ENCODE measurements at places on chromosomes 5 and 9.

- DNase-seq = no peak
Measured at GRCh38 chr5:8844847-8845246, 701.0 kb downstream of the SEMA5A start.

DNA sequence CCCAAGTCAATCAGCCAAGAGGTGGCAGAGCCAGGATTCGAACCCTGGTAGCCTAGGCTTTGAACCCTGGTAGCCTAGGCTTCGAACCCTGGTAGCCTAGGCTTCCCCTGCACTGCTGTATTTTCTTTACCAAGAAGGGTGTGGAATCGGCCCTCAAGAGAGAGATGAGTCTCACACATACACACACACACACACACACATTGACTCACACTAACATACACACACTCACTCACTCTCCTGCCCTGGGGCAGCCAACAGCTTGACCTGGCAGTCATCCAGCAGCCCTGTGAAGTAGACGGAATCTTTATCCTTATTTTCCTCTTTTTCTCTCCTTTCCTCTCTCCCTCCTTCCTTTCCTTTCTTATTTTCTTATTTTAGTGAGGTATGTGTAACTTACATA lies 55.4 kb upstream of the RPL26L1 start:
- no peak for DNase-seq

GRCh38 chr5:143045062-143045461 lies 274.9 kb downstream of the ARHGAP26 start:
- DNase-seq = no peak

DNA sequence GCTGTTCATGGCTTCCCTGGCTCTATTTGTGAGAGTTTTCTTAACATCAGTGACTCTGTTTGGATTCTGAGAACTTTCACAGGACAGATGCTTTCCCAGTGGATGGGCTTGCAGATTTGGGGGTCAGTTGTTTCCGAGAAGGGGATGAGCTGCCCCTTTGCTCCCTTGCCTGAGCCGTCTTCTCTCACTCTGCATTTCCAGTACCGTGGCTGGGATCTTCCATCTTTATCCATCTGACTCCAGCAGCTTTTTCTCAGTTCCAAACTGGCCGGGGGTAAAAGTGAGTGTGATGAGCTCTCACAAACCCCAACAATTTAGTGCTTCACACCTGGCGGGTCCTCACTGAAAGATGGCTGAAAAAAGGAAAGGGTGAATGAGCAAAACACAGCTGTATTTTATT lies 79.1 kb downstream of the TENT4A start:
- DNase-seq = no peak

DNA sequence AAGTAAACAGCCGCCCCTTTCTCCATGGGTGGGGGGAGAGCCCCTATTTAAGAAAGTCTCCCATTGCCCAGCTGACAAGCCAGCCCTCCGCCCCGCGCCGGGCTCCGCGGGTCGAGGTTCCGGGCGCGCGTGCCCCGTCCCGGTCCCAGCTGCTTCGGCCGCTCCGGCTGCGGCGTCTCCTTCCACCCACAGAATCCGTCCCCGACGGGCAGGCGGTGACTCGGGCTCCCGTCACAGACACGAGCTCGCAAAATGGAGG lies 223 bp downstream of the NR3C1 start:
- DNase-seq = no peak

DNA sequence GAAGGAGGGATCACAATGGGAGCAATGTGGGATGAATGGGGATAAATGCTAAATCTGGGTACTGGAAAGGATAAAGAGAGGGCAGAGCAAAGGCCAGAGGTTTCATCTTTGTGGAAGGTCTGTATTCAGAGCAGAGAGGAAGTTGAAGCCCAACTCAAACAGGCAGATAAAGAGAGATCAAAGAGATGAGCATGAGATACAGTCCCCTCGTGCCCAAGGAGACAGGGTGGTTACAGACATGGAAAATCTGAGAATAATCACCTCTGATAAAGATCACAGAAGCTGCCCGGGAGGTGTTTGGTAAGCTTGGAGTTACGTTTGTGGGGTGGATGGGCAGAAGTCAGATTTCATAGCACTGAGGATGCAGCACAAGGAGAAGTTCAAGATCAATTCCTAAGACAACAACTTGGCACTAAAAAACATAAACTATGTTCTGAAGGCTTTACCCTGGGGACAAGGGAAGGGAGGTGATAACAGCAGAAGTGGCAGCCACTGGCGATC lies 459 bp upstream of the ERAP2 start:
- no peak for DNase-seq

DNA sequence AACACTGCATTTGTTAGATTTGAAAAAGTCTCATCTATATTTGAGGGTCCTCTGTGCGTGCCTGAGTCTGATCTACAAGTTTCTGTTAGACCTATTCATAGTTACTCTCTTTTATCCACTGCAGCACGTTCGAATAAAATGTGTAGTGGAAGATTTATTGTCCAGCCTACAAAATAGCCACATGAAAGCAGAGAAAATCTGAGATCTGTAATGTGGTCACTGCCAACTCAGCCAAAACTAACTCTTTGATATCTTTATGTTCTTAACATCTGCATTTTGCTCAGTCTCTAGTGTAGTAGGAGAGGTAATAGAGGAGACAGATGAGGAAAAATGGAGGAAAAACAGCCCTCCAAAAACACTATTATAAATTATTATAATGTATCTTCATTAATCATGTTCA lies 354.0 kb downstream of the NPR3 start:
- DNase-seq = no peak

GRCh38 chr9:116064970-116065369 lies 88.6 kb upstream of the PAPPA start:
- DNase-seq = no peak

GRCh38 chr5:75567710-75568109 lies 43.5 kb upstream of the ANKDD1B start:
- no peak for DNase-seq

DNA sequence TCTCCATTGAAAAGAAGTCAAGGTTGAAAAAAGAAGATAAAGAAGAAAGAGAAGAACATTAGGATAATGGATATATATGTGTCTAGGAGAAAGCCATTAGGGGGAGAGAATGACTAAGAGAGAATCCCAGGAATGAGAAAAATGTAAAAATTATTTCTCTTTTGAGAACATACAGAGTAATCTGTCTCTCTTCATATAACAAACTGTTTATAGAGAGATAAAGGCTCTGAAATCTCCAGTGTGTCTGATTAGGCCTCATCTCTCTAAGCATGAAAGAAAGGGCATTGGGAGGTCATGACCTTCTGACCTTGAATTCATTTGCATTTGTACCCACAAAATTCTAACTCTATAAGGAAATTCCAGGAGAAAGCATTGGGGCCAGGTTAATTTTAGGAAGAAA lies 3.5 kb upstream of the MPDZ start:
- no peak for DNase-seq

GRCh38 chr9:112562235-112562958 lies 75.8 kb downstream of the KIAA1958 start:
- no peak for DNase-seq

DNA sequence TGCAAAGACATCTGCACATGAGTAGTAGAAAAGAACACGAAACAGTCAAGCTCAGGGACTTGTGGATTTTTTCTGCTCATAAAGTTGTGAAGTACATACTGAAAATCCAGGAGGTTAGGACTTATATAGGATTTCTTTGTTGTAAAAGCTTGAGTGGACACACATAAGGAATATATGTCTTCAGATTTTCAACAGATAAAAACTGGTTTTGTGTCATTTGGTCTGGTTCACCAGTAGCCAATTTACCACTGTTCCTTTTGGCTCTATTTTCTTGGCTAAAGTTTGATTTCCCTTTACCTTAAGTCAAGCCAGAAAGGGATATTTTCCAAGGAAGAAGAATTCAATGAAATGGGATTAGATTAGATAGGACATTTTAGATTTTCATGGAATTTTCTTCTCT lies 204.3 kb downstream of the NR3C1 start:
- no peak for DNase-seq

DNA sequence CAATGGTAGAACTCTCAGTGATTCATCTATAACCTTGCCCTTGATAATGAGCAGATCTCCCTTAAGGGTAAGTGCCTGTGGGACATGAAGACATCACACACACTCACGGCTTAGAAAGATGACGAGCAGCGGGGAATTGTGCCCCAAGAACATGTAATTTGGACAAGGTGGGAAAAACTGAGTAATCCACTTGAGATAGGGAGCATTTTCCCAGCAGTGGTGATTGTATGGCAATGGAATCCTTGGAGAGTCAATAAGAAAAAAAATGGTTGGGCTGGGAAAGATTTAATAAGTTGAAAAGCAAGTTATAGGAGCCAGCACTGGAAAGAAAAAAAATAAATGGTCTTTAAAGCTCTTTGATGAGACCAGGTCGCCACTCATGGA lies 193.1 kb downstream of the GLIS3 start:
- DNase-seq = no peak

GRCh38 chr5:42277293-42277692 lies 145.9 kb upstream of the GHR start:
- no peak for DNase-seq

- no peak for DNase-seq
Measured at GRCh38 chr5:39198127-39198526, 21.2 kb downstream of the FYB1 start.

GRCh38 chr5:1152156-1152555 lies 40.3 kb upstream of the SLC12A7 start:
- no peak for DNase-seq

DNA sequence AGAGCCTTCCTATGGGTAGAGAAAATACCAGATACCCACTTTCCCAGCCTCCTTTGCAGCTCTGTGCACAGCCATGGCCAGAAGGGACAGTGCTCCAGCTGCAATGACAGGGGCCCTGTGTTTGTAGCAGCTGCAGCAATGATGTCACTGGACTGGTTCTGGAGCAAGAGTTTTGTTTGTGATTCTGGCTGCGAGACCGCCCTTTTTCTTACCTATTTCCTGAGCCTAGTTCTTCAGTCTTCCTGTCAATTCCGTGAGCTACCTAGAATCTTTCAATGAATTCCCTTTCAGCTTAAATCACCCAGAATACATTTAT lies 10.0 kb upstream of the BOD1 start:
- no peak for DNase-seq

DNA sequence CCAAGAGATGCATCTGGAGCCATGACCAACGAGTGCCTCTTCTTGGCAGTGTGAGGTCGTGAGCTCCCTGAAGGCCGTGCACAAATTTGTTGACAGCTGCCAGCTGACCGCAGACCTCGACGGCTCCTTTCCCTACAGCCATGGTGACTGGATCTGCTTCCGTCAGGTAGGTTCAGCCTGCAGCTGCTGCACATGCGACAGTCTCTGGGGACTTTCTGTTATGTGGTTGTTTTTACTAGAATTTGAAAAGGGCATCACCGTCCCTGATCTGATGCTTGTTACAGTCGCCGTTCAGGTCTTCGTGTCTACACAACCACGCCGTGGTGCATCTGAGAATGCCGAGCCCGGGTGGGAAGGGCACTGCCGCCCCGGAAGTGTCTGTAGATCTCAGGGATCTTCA lies 36.5 kb upstream of the LRRC14B start:
- no peak for DNase-seq

GRCh38 chr9:21357479-21358460 lies 7.1 kb upstream of the IFNA6 start:
- DNase-seq = no peak

DNA sequence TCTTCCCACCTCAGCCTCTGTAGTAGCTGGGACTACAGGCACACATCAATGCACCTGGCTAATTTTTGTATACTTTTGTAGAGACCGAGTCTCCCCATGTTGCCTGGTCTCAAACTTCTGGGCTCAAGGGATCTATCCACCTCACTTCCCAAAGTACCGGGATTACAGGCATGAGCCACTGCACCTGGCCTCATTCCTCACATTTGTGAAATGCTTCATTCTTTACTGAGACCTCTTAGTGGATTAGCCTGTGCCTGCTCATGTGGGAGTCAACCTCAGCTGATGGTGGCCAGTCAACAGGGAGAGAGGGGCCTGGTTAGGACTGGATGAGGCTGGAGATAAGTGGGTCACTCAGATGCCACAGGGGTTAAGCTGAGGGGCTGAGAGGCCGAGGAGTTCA lies 37.3 kb upstream of the CLK4 start:
- no peak for DNase-seq

DNA sequence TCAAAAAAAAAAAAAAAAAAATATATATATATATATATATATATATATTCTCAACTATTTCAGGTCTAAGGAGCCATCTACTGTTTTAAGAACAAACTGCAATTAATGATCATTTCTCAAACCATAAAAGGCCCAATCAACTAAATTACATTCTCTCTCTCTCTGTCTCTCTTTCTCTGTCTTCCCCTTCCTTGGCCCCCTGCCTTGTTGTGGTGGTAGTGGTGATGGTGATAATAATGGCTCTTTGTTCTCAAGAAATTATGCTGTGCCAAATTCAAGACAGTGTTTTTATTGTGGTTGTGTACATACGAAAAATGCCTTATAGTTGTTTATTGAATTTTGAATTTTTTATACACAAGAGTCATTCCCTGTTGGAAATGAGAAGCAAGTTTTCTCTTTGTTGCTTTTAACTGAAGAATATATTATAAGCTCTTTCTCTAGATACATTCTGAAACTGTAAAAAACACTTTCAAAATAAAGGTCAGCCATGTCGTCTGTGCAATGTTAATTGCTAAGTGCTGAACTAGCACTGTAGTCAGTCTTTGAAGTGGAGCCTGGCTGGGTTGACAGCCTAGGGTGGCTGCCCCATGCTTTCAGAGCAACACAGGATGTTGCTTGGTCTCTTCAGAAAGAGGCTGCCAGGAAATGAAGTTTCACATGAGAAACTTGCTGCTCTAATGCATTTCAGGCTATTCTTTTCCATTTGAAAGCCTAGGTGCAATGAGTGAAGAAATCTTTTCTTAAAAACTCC lies 96.0 kb downstream of the HINT1 start:
- peak; percentile 33 for DNase-seq

GRCh38 chr5:176875783-176876505 lies 23.2 kb downstream of the HK3 start:
- DNase-seq = no peak

- no peak for DNase-seq
Measured at GRCh38 chr9:105701145-105701544, 6.8 kb downstream of the TMEM38B start.

DNA sequence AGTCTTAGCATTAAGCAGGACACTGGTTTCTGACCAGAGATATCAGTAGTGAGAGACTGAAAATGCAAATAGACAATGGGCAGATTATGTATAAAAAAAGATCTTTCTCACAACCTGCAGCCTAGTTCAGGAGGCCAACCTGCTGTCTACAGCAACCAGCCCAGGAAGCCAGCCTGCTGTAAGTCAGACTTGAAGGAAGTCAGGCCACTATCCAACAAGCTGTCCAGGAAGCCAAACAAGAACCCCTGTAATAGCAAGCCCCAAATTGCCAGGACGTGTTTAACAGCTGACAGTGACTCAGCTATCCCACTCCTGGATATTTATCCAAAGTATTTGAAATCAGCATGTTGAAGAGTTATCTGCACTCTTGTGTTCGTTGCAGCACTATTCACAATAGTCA lies 121.8 kb upstream of the SPIN1 start:
- no peak for DNase-seq

Data from activated T-cell treated with anti-CD3 and anti-CD28 coated beads for 1 hour (primary cell).